Vagina (tissue), 2 donors: ENCODE measurements at places on chromosomes 6 and 20. TPM values are rescaled to one million over a fixed set of nuclear protein-coding genes. Genes with fewer than 3 reads are reported as not detected.

DNA sequence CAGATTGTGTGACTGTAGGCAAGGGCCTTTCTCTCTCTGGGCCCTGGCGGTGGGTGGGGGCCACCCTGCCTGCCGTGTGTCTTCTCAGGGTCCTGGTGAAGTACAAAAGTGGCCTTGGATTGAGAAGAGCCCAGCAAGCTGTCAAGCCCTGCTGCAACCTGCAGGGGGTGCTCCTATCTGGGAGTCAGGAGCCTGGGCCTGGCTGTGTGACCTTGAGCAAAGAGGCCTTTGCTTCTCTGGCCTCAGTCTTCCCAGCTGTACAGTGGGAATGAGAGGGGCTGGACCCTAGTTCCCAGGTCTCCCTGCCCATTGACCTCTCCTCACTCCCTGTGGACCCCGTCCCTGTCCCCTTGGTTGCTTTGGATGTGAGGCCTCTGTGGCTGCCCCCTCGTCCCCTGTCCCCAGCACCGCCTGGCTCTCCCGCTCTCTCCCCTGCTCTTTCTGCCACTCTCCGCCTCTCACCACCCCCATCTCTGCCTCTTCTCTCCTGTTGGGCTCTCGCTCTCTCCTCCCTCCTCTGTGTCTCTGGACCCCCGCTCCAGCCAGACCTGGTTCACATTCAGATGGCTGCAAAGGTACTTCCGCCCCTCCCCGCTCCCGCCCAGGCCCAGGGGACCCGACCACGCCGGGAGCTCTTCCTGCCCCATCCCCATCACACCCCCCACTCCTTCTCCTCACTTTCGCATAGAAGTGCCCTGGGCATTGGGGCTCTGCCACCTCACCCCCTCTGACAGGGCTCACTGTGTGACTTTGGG is 46.7 kb downstream of the SRC start:
- no peak for DNase-seq

DNA sequence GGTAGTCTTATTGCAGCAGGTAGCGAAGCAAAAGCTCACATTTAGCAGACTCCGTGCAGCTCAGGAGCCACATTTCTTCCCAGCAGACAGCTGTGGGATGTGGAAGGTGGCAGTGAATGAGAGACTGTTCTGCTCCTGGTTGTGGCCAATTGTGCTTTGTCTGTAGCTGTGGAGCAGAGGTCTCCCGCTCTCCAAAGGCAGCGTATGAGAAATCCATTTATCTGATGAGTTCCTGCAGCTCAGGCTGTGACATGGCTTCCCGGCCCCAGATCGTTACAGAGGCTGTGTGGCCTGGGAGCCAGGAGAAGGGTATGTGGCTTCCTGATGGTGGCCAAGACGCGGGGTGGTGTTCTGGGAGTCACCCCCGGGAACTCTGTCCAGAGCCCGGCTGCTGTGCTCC is 64.5 kb upstream of the KIF16B start:
- no peak for DNase-seq

DNA sequence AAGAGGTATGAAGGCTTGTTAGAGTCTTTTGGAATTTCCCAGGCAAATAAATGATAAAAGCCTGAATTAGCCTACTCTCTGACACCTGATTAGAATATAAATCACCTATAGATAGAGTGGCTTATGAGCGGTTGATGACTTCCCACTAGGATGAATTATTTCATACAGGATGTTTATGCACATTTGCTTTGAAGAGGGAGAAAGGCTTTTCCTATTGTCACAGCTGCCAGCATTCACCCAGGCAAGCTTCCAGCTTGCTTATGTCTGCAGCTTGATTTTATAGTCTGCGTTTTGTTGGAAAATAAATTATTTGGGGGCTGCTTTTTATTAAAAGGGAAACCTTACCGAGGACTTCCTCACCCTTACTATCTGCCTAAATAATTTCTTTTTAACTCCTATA is 51.3 kb upstream of the EIF2S2 start:
- DNase-seq: no peak

- no peak for DNase-seq
Measured at GRCh38 chr6:155050311-155050710, 55.2 kb downstream of the TIAM2 start.

DNA sequence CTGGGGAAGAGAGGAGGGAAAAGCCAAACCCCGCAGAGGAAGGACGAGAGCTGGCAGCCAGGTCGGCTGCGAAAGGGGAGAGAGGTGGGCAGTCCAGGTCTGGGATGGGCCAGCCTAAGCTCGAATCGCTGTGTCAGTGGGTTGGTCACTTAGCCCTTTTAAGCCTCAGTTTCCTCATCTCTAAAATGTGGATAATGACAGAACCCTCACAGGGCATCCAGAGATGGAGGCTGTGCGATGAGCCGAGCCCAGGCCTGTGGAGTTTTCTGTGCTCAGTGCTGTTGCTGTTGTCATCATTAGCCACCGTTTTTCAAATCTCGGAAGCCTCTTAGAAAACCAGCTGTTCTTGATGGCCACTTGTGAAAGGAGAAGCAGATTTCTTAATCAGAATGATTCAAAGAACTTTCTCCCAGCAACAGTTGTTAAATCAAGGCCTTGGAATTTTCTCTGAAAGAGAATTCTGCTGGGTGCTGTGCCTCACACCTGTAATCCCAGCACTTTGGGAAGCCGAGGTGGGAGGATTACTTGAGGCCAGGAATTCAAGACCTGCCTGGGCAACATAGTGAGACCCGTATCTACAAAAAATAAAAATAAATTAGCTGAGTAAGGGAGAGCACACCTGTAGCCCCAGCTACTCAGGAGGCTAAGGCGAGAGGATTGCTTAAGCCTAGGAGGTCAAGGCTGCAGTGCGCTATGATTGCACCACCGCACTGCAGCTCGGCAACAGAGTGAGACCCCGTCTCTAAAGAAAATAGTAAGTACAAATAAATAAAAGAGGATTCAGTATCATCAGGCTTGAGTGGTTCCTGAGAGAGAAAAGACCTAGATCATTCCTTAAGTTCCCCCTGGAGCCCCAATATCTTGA is 46.3 kb upstream of the ENTPD6 start:
- no peak for DNase-seq

Gene HLA-DQB2
- total RNA-seq: 4.7 TPM

DNA sequence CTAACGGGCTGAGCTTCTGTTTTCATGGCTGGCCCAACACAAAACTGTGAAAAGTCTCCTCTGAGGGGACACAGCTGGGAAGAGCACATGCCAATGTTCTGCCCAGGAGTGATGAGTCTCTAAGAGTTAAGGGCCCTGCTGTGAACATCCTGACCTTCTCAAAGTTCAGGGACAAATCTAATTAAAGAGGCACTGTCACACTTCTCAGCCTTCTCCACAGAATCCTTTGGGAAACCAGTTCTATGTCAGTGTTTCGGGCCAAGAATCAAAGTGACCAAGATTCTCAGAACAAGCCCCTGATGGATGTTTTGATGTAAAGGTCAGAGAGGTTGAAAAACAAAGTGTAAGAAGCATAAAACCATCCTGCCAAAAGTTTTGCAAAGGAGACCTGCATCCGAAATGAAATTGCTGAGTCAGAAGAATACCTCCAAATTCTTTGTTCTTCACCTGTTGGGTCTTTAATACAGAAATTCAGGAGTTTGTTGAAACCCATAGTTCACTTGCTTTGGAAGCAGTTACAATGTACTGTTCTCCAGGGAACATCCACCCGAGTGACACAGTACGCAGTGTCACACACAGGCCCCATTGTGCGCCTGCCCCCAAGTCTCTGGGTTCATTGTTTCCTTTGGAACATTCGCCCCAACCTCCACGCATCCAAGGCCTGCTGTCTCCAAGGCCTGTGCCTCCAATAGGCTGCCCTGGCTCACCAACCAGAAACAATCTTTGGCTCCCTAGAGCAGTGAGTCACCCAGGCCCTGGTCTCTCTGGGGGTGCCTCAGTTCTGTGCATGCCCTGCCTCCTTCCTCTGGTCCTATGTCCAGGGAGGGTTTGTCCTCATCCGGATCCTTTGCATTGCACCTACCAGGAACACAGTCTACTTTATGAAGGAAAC is 65.5 kb upstream of the QKI start:
- DNase-seq: no peak

Gene SAMD3
- total RNA-seq: 7.6 TPM

- DNase-seq: no peak
Measured at GRCh38 chr20:58005581-58006345, 222.7 kb downstream of the ANKRD60 start.

- no peak for DNase-seq
Measured at GRCh38 chr20:549722-550496, 6.3 kb upstream of the CSNK2A1 start.

DNA sequence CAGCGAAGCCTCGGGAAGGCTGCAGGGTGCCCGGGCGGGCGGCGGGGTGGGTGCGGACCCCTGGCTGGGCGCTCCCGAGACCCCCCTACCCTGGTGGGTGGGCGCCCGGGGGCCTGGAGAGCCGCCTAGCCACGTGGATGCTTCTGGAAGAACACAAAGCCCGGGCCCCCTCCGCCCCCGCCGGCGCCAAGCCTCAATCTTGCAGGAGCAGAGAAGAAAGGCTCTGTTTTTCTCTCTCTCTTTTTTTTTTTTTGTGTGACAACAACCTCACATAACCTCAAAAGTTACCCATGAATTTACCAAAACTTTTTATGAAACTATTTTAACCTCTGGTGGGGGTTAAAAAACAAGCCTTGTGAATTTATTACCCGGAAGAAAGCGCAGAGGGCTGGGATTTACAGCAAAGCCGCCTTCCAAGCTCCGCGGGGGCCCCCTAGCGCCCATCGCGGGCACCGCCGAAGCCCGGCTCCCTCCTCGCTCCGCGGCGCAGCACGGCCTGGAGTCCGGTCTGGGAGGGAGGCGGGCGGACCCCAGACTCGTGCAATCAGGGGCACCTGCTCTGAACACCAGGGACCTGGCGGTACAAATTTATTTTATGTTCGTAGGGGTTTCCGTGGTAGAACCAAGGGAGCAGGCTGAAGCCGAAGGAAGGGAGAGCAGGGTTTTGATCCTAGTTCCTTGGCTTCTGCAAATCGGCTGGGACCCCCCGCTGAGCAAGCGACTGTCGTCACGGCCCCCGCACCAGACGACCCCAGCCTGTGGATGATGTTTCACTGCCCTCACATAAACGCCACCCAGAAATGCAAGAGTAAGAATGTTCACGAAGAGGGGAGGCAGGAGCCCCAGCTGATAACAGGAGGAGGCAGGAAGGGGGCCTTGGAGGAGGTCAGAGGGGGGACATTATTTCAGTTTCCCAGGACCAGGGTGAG is 58.9 kb downstream of the ZNF831 start:
- no peak for DNase-seq

GRCh38 chr6:161434921-161435747 is 161.3 kb upstream of the AGPAT4 start:
- DNase-seq: no peak

Gene RSPO3
- 14.0 TPM for total RNA-seq

DNA sequence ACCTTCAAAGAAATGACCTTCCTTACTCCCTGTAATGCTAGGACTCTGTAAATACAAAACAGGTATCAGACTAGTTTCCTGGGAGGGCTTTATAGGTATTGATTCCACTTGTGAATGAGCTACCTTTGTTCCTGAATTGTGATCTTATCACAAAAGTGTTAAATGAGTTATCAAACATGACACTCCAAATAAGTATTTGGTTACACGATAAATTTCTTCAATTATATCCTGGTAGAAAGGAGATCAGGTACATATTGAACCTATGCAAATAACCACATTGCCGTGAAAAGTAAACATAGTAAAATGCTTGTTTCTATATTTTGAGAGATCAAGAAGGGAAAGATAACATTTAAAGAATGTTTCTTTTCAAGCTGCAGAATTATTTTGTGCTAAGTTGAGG is 285.3 kb downstream of the HIVEP2 start:
- no peak for DNase-seq

DNA sequence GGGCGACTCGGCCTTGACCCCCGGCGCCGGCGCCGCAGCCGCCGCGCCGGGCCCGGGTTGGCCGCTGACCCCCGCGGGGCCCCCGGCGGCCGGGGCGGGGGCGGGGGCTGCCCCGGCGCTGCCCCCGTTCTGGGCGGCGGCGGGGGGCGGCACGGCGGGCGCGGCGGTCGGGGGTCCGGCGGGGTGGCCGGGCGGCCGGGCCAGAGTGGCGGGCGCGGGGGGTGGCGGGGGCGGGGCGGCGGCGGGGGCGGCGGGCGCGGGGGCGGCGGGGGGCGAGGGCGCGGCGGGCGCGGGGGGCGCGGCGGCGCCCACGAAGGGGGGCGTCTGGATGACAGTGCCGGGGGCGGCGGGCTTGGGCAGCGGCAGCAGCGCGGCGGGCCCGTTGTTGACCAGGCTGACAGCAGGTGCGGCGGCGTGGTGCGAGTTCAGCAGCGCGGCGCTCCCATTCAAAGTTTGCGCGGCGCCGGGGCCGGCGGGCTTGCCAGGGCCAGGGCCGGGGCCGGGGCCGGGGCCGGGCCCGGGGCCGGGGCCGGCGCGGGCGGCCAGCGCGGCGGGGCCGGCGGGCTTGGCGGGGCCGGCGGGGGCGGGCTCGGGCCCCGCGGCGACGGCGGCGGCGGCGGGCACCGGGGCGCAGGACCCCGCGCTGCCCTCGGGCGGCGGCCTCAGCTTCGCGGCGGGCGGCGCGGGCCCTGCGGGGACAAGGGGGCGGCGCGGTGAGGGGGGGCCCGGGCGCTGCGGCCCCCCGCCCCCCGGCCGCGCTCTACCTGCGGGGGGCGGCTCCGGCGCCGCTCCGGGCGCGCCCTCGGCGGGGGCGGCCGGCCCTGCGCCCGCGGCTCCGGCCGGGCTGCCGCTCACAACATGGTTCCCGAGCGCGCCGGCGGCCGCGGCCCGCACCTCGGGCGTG is 659 bp downstream of the TAF4 start:
- no peak for DNase-seq

DNA sequence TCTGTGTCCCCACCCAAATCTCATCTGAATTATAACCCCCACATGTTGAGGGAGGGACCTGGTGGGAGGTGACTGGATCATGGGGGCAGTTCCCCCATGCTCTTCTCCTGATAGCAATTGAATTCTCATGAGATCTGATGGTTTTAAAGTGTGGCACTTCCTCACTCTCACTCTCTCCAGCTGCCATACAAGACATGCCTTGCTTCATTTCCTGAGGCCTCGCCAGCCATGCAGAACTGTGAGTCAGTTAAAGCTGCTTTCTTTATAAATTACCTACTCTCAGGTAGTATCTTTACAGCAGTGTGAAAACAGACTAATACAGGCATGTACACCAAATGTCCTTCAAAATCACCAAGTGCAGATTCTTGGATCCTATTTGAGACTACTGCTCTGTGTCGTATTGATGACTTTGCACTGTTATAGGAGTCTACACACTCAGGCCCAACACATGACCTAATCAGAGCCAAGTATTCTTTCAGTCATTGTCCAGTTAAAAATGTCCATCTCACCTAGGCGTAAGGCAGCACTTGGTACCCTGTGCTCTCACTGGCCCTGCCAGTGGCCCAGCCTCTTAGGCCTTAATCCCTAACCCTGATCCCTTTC is 52.8 kb upstream of the UST start:
- no peak for DNase-seq
